ENCODE measurements at places on chromosomes 6 and 20.

DNA sequence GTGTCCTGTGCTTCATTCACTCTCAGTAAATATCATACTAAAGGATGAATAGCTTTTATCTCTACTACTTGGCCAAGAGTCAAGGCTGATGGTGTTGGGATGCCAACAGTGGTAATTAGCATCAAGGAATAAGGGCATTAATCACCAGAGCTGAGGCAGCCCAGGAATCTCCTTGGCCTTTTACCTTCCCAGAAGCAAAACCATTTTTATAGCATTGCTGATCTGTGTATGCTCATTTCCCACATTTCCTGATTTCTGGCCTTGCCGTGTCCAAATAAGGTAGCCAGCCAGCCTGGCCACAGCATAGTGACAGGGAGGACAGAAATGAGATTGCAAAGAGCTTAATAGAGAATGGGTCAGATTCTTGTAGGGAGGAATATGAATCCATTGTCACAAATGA is 76.7 kb upstream of the FOXO3 start:
- no peak for DNase-seq

- DNase-seq: no peak
Measured at GRCh38 chr6:45795678-45796077, 220.0 kb downstream of the CLIC5 start.

DNA sequence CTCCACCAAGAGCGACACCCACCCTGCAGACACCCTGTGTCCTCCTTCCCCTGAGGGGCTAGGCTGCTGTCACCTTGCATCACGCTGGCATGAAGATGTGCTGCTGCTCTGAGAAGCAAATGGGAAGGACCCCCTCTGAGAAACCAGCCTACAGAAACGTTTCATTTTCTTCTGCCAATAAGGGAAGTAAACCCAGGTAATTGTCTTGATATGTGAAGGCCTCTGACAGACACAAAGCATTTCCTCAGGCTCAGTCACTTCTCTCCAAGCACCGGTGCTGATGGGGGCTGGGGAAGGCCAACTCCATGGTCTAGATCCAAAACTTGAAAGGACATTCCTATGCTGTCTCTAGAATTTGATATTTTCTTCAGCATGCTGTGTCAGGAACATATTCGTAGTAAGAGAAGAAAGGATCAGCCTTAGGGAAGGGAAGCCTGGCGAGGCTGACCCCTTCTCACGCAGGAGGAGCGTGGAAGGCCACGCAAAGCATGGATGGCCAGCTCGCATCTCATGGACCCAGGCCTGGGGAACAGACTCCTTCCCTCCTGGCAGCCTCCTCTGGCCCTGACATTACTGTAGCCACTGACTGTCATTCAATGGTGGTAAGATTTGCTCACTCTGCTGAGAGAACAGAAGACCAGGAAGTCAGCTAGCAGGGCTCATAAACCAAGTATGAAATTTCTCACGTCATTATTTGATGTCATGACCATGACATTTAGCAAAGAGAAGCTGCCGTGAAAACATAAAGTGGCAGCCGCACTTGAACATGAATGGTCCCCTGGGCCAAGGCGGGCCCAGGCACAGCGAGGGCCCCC is 20.4 kb downstream of the ACSS1 start:
- no peak for DNase-seq

- no peak for DNase-seq
Measured at GRCh38 chr6:136772685-136773472, 19.4 kb downstream of the MAP3K5 start.

DNA sequence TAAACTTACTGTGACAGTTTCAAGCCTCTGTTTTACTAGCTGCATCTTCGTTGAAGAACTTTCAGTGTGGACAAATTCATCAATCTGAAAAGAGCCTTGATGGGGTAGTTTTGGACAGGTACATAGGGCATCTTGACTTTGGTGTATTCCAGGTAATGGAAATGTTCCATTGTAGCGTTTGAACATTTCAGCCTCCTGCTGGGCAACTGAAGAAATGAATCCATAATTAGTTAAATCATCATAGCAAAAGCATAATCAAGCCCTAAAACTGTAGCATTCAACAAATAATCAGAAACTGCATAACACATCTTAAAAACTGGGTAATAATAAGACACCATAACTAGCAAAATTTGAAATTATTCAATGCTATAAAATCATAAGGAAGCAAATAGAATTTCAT is 86.2 kb downstream of the AHI1 start:
- no peak for DNase-seq

- DNase-seq: no peak
Measured at GRCh38 chr6:89098461-89098860, 17.9 kb downstream of the PNRC1 start.

DNA sequence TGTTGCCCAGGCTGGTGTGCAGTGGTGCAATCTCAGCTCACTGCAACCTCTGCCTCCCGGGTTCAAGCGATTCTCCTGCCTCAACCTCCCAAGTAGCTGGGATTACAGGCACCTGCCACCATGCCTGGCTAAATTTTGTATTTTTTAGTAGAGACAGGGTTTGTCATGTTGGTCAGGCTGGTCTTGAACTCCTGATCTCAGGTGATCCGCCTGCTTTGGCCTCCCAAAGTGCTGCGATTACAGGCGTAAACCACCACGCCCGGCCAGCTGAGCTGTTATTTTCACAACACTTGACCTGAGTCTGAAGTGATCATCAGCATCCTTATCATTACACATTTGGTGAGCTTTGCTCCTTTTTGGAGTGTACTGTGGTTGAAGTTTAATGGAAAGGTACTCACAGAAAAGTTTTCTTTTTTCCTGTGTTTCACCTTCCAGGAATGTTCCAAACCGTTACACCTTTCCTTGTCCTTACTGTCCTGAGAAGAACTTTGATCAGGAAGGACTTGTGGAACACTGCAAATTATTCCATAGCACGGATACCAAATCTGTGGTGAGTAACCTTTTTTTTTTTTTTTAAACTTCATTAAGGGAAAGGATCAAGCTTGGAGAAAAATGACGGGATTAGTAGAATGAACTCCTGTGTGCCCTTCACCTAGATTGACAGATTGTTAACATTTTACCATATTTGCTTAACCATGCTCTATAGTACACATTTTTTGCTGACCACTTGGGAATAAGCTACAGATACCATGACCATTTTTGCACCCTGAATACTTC is 9.7 kb downstream of the RNF114 start:
- no peak for DNase-seq

GRCh38 chr6:39339868-39340550 is 17.5 kb upstream of the KCNK16 start:
- no peak for DNase-seq

GRCh38 chr6:4358414-4359107 is 223.2 kb upstream of the ECI2 start:
- DNase-seq: peak; percentile 96

DNA sequence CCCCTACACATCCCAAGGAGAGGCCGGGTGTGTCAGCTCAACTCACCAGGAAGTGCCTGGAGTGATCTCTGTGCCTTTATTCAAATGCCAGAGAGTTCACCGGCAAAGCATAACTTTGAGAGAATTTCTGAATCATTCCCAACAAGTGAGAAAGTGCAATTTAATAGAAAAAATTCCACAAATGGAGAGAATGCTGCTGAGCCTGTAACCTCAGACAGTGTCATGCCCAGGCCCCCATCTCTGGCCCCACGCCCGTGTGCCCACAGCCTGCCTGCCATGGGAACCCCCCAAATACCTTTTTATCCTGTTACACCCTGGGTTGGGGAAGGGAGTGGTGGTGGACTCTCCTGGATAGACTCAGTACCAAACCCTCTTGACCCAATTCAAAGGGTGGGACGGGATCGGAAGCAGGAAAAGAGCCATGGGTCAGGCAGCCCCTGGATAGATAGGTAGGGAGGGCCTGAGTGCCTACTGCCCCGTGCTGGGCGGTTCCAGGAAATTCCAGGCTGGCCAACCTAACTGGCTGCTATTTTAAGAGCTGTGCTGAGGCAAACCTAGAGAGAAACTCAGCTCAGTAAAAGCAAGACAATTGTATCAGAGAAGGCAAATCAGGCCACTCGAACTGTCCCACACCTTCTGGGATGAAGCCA is 179.0 kb upstream of the FOXA2 start:
- no peak for DNase-seq

GRCh38 chr20:58698741-58699622 is 6.4 kb downstream of the NPEPL1 start:
- DNase-seq: no peak

DNA sequence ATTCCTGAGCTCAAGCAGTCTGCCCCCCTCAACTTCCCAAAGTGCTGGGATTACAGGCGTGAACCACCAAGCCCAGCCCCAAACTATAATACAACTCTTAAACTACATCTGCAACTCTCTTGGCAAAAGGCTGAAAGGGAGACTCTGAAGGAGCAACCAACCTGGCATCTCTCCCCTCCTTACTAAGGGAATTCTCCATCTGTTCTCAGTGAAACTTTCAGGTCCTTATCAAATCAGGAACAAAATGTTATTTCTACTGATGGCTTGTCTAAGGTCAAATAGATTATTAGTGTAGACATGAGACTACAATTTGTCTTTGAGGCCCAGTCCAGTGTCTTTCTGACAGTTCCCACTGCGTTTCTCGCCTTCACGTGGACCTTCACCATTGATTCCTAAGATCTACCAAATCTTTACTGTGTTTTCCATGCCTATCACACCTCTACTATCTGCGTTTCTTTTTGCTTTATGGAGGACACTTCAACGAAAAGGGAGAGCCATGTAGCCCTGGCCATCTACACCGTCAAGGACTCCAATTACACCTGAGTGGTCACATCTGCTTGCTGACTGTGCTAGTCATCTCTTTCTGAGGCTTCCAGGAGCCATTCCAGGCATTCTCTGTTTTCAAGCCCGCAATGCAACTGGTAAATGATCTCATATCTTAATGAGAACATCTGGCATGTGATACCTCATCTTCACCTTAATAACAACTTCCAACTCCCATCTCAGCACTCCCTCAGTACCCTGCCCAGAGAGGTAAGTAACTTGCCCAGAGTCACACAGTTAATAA is 405.7 kb upstream of the CITED2 start:
- DNase-seq: no peak

DNA sequence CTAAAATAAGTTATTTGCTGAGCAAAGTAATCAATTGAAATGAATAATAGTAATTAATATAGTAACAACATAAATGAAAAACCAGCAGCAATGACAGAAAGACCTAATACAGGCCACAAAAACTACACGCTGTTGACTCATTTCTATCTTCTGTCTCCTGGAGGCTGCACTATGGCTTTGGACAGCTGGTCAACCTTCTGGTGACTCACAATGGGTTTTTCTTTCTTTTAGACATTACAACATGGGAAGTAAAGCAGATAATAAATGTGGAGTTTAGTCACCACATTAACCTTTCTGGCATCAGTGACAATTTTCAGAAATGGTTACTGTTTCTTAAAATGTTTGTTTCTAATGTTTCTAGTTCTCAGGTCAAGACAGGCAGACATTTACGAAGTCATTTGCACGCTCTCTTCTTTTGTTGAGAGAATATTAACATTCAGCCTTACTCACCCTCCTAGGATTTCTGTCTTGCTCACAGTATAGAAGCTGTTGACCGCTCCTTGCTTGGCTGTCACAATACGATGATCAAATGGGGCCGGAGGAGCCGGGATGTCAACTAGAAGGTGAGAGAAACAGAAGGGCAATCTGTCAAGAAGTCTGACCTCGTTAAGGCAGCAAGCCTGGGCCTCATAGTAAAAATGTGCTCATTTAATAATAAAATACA is 62.2 kb downstream of the MYLK4 start:
- no peak for DNase-seq

DNA sequence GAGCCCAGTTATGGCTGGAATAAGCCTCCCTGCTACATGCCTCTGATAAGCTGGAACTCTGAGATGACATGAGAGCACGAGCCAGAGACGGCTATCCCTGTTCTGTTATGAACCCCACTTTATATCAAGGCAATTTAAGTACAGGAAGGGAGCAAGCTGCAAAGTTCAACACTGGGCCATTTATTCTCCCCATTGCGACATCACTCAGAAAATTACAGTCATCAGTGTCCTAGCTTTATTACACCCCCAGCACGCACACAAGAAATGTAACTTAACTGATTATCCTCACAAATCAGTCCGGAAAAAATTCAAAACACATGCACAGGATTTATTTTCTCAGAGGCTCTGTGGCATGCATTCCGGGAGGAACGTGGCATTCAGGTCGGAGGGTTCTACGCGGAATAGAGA is 125.3 kb upstream of the SLC2A12 start:
- no peak for DNase-seq

DNA sequence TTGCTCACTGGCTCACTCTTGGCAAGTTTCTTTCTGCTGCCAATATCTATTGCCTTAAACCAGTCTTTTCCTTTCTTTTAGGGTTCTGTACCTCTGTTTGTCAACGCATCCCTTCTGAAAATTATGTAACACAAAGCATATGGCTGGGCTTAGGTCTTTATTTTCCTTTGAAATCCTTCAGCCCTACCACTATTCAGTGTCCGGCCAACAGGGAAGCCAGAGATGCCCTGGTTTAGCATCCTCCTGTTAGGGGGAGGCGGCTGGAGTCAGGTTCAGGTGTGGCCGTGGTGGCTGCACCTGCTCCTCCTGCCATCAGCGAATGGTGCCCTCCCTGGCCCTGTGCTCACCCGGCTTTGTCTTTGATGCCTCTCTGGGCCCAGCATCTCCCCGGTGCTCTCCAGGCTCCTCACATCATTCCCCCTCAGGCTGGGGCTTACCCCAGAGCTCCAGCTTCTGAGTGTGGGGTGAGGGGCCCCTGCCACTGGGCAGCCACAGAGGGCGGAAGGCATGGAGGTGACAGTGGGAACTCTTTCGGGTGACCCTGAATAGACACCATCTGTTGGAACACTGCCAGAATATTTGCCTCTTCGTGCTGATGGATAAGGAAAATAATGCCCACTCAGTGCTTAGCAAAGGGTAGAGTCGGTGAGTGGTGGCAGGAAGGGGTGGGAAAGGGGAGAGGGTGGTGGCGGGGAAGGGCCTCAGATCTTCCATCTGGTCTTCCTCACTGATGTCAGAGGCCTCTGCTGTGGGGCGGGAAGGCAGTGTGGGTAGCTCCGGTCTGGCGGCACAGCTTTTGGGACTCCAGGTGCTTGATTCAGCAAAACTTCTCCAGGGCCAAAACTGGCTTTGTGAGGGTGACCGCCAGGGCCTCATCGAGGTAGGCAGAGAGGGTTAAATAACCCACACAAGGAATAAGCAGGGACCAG is 97.2 kb downstream of the DACT2 start:
- no peak for DNase-seq

GRCh38 chr6:75283907-75284631 is 523 bp downstream of the TMEM30A start:
- no peak for DNase-seq

DNA sequence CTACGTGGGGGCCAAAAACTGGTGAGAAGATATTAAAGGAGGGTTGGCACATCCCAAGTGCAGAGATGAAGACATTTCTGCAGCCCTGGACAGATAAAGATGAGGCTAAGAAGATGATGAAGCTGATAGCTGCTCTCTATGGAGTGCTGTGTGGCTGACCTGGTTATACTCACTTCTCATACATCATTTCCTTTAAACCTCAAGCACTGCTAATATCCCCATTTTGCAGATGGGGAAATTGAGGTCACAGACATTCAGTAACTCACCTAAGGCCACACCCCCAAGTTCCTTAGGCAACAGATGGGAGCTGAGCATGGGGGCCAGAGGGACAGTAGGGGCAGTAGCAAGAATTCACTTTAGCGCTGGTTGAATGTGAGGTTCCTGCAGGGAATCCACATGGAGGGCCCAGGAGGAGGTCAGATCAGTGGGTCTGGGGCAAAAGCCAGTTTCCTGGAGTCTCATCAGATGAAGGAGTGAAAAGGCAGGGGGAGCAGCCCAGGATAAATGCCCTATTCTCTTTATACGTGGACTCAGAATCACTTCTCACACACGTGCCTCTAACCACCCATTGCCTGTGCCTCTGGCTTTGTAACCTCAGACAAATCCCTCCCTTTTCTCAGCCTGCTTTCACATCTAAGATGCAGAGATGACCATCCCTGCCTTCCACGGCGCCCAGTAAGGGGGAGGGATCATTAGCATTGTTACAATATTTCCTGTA is 125.8 kb downstream of the NFATC2 start:
- DNase-seq: no peak

GRCh38 chr6:11538052-11538818 is 686 bp downstream of the TMEM170B start:
- DNase-seq: no peak
